Amniotic stem cell (primary cell): ENCODE measurements at places on chromosomes 5 and 9.

GRCh38 chr9:108535526-108535925 lies 320.3 kb downstream of the ACTL7B start:
- DNase-seq: no peak

DNA sequence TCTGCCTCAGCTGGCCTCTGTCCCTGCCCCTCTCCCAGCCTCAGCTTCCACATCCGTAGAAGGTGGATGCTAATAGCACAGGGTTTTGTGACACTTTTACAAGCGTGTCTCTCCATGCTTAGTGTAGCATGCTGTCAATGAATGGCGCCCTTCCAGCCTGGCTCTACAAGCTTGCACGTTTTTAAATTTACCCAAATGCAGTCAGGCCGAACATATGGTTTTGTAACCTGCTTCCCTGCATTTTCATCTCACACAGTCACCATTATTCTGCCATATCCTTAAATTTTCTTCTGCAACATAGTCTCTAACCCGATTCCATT lies 28.8 kb downstream of the FAM163B start:
- no peak for DNase-seq

- DNase-seq: no peak
These were observed 61.9 kb upstream of the IGFBPL1 start for GRCh38 chr9:38486056-38486615.

DNA sequence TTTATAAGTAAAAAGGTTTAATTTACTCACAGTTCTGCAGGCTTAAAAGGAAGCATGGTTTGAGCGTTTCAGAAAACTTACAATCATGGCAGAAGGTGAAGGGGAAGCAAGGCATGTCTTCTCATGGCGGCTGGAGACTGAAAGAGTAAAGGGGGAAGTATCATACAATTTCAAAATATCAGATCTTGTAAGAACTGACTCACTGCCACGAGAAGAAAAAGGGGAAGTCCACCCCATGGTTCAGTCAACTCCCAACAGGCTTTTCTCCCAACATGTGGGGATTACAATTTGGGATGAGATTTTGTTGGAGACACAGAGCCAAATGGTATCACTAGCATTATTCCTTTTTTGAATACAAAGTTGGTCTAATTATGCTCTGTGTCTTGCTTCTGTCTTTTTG lies 627.9 kb upstream of the ST8SIA4 start:
- DNase-seq: no peak

DNA sequence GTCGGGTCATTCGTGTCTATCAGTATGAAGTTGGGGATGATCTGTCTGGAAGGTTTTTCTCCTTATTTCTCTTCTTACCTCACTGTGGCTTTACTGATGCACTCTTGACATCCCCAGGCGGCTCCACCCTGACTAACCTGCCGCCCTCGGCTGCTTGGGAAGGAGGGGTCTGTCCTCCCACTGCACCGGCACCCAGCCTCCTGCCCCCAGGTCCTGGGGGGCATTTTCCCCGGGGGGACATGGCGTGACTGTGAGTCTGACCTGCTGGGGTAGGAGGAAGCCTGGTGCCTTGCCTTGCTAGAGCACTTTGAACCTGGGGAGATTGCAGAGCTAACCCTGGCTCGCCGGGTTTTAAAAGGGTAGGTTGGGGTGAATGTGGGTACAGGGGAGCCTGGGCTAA lies 27.5 kb downstream of the DYNC2I2 start:
- DNase-seq: no peak

DNA sequence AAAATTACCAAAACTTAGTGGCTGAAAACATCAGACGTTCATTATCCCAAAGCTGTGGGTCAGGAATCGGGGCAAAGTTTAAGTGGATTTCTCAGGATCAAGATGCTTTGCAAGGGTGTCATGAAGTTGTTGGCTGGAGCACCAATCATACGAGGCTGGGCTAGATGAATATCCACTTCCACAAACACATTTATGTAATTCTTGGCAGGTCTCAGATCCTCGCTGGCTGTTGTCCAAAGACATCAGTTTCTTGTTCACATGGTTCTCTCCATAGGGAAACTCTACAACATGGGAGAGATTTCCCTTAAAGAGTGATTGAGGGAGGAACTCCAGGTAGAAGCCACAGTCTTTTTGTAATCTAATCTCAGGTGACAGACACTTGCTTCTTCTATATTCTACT lies 20.2 kb upstream of the CCDC192 start:
- DNase-seq: no peak

DNA sequence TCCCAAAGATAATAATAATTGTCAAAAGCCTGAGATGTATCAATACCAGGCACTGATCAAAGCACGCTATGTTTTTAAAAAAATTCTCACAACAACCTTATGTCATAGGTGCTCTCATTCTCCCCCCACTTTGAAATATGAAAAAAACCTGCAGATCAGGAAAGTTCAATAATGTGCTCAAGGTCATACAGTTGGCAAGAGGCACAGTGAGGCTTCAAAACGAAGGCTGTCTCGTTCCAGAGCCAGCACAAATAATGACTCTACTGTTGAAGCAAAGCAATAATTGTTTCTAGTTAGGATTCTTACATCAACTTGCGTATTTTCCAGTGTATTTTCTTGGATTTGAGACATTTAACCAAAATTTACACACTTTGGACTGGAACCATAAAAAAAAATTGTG lies 88.3 kb downstream of the RAB3C start:
- no peak for DNase-seq

DNA sequence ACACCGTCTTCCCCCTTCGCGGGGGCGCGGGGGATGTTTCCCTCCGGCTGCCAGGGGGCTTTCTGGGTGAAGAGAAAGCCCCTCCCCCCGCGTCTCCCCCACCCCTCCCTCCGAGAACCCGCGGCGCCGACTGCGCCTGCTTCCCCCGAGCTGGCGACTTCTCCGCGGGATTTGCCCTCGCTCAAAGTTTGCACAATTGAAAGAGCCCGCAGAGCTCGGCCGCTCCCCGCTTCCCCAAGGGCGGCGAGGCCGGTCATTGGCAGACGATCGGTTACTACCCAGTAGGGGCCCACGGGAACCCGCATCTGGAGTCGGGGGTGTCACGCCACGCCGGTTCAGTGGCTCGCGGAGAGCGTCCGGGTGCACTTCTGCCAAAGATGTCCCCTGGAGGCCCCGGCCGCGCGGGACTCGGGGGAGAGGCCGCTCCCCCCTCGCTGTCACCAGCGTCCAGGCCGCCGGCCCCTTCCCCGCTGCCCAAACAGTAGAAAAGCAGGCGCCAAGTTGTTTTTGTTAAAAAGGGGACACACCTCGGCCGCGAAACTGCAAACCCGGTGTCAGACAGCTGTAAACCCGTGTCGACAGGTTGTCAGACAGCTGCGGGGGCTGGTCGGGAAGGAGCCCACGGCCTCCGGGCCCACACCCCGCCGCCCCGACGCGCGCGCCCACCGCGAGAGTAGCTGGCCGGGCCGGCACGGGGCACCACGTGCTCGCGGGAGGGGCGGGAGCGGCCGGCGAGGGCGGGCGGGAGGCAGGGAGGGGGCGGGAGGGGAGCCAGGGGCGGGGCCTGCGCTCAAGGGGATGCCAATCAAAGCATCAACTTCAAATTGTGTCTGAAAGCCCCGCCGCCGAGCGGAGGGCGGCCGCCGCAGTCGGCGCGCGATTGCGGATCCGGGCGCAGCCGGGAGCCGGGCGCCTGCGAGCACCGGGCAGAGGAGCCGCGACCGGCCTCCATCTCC lies at the start of gene IRX1:
Gene IRX1, plus strand, starts transcription at position 827 of the 956 bp plus-strand sequence. CDS start 274 bp downstream, outside the sequence.
- DNase-seq: no peak

GRCh38 chr9:95171001-95171400 lies 146.5 kb downstream of the FANCC start:
- DNase-seq: no peak

GRCh38 chr9:31135567-31135966 lies 1248.9 kb upstream of the ACO1 start:
- DNase-seq: no peak

DNA sequence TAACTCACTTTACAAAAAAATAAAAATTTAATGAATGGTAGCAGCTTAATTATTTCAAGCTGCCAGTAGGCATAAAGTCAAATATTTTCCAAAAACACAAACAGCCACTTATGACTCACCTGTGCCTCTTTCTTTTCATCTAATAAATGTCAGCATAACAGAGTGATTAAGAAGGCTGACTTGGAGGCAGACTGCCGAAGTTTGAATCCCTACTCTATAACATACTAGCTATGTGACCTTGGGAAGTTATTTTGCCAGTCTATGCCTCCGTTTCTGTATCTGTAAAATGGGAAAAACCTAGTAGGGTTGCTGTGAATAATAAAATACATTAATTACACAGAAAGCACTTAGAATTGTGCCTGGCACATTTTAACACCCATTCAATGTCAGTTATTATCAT lies 33.8 kb downstream of the FANCC start:
- DNase-seq: no peak

- DNase-seq: no peak
These were observed 17.7 kb downstream of the GIN1 start for GRCh38 chr5:103102234-103102633.

- no peak for DNase-seq
These were observed 97.0 kb downstream of the DAPK1 start for GRCh38 chr9:87594662-87595061.

GRCh38 chr9:136283291-136284235 lies 20.3 kb downstream of the CCDC187 start:
- DNase-seq: no peak

- DNase-seq: no peak
These were observed 5.9 kb upstream of the TTC23L start for GRCh38 chr5:34833090-34833489.

DNA sequence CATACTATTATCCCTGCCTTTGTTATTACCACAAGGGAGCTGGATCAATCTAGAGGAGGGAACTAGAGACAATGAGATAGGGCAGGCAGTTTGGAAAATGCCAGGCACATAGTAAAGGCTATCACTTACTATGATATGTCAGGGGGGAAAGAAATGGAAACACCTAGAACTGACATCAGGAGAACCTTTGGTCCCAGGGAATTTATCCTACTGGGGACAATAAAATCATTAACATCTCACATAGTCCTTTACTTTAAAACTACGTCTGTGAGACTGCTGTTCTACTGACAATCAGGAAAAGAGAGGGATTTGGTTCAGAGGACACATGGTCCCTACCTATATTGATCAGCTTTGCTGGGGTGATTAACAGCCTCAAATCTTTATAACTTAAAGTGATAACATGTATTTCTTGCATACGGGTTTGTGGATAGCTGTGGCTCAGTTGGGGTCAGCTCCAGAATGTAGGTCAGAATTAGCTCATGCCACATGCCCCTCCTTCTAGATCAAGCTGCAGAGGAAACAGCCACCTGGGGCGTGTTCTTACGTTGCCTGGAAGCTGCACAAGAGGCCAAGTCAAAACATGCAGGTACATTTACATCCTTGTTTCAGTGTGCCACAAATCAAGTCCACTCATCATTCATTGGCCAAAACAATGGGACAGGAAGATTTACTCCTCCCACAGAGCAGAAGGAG lies 43.9 kb upstream of the ALDOB start:
- no peak for DNase-seq

GRCh38 chr9:75185585-75186170 lies 97.4 kb downstream of the OSTF1 start:
- no peak for DNase-seq

- DNase-seq: no peak
These were observed 82.8 kb upstream of the TLE1 start for GRCh38 chr9:81772144-81772543.

DNA sequence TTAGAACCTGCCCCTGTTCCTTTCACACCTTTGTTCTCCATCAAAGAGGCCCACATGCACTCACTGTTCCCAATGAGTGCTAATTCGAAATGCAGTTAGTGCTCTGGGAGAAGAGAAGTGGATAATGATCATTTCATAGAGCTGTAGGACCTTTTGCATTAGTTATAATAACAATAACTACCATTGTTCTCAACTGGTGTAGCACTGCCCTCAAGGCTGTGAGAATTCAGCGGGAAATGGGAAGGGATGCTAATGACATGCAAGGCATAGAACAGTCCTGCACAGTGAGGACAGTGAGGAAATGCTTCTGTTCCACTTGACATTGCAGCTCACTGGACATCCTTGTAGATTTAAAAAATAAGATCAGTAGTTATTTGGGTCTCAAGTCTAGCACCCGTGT lies 187.4 kb downstream of the FBXL7 start:
- no peak for DNase-seq

DNA sequence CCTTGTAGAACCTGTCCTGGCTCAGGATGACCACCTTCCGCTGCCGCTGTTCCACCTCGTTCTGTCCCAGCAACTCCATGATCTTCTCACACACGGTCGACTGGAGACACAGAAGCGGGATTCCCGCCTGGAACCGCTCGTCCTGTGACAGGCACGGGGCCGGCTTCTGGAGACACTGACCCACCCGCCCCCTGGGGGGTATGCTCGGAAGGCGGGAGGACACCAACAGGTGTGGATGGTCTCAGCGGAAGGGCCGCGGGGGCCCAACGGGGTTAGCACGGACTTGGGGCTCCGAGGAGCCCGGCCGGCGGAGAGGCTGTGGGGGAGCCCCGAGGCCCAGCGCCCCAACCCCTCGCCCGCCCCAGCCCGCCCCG lies 530 bp downstream of the UCK1 start:
- DNase-seq: no peak
